ENCODE measurements at places on chromosomes 11 and 22.

DNA sequence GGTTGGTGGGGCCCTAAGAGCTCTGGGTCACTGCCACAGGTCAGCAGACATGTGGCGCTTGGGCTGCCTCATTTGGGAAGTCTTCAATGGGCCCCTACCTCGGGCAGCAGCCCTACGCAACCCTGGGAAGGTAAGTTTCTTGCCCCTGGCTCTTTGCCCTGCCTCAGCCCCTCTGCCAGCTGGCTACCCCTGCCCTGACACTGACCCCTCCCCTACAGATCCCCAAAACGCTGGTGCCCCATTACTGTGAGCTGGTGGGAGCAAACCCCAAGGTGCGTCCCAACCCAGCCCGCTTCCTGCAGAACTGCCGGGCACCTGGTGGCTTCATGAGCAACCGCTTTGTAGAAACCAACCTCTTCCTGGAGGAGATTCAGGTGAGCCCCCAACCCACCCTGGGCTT, 1.9 kb downstream of the SCYL1 start:
- DNase-seq = no peak

- no peak for DNase-seq
Measured at GRCh38 chr11:69203901-69204245, 48.1 kb downstream of the SMIM38 start.

DNA sequence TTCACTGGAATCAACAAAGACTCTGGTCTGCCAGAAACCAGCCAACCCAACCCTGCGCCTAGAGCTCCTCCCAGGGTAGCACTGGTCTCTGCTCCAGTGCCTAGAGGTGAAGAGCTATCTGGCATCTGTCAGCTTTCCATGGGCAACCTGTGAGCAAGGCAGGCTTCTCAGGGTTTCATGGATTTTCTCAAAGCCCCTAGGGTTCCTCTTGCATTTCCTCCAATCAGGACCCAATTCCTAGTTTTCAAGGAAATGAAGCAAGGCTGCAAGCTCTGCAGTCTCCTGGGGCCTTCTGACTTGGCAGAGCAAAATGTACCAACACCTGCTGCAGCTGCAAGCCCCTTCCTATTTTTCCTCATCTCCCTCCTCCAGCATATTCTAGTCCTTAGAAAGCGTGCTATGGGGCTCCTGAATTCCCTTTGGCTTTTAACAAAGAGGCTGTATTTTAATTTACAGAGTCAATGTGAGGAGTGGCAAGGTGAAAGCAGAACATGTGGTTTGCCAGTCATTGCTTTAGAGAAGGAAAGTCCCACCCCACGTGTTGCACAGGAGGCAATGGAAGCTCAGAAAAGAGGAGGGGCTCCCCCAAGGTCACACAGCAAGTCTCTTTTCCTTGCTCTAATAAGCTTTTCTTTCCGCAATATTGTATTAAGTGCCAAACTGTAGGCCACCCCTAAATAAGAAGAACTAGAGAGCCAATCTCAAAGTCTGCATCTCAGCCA, 33.0 kb upstream of the RIC3 start:
- no peak for DNase-seq

GRCh38 chr11:18623707-18624106, 10.4 kb downstream of the SPTY2D1 start:
- DNase-seq = no peak

DNA sequence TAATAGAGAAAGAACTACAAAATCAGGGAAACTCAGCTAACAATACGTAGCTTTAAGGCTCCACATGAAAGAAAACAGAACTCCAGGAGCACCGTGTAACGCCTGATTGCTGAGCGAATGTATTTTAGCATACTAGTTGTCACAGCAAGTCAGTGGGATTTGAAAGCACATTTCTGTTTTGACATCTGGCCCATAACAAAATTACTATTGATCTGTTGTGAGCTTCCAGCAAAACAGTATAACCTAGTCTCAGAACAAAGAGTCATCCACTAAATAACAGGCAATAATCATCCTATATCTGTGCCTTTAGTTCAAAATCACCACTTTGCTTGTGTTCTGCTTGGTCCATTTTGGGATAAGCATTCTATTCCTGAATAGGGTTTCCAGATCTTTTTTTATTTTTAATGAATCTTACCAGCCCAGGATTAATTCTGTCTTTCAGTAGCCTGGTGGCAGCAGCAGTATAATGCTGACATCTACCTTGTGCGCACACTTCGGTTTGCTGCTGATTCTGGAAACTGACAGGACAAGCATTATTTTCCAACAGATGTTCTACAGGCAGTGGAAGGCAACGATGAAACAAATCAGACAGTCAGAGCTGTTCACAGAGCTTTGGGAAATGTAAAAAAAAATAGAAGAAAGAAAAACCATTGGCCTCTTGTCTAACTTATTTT, 66.2 kb downstream of the CADM1 start:
- no peak for DNase-seq

DNA sequence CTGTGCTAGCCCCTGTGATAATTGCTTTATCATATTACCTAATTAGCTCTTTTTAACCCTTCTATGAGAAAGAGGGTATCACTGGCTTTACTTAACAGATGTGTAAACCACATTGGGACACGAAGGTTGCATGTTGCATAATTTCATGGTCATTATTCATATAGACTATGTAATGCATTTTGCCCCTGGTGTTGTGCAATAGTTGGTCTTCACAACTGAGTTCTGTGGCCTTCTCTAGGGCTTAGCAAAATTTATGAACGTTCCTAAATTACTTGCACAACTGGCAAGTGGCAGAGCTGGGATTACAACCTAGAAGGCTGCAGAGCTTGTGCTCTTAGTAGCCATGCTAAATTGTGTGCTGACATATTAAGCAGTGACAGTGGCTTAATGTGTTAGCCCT, 34.6 kb upstream of the PDGFD start:
- DNase-seq = no peak

GRCh38 chr11:113048820-113049768, 87.9 kb downstream of the NCAM1 start:
- no peak for DNase-seq

DNA sequence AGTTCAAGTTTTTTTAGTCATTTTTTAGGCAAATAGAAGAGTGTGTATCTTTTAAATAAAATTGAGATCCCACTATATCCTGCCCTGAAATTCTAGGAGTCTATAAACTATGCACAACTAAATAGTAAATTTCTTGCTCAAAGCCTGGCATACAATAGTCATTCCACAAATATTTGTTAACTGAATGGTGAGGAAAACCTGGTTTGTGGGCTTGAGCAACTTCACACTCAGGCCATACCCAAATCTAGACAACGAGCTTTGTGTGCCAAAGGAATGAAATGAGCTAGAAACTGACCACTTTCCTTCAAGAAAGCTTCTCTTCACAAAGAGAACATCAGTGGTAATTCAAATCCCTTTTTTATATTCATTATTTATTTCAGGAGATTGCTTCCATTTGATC, 39.6 kb upstream of the AMOTL1 start:
- DNase-seq = no peak

GRCh38 chr11:68008381-68009337, 1.5 kb upstream of the ALDH3B1 start:
- DNase-seq = peak; percentile 52

- DNase-seq = no peak
Measured at GRCh38 chr22:23103199-23103954, 33.1 kb downstream of the GNAZ start.

GRCh38 chr11:199004-199581, 6.2 kb downstream of the SCGB1C1 start:
- no peak for DNase-seq
